ENCODE measurements at places on chromosomes 16 and 17.

DNA sequence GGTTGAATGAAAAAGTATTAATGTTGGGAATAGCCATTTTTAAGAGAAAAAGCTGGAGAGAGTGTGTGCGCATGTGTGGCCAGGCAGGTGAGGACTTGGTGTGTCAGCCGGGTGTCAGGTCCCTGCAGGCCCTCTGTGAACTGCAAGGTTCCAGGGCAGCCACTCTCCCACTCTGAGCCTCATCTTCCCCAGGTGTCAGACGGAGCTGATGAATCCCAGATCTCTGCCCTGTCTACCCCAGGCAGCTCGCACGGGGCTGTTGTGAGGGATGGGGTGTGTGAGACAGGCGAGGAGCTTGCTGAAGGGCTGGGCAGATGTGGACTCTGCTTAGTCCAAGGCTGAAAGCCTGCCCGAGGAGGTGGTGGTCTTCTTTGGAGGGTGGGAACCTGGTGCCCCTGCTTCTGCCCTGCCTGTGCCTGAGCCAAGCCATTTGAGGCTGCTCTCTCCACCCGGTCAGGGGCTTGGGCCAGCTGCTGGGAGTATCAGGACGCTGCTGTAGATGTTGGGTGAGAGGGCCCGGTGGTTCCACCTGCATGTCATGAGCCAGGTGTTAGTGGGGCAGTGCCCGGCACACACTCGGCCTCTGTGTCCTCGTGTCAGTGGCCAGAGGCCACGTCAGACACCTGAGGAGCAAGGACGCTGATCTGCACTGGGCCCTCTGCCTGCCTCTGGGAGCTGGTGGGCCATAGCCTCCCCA, 122.4 kb downstream of the RAB11FIP4 start:
- DNase-seq: no peak

DNA sequence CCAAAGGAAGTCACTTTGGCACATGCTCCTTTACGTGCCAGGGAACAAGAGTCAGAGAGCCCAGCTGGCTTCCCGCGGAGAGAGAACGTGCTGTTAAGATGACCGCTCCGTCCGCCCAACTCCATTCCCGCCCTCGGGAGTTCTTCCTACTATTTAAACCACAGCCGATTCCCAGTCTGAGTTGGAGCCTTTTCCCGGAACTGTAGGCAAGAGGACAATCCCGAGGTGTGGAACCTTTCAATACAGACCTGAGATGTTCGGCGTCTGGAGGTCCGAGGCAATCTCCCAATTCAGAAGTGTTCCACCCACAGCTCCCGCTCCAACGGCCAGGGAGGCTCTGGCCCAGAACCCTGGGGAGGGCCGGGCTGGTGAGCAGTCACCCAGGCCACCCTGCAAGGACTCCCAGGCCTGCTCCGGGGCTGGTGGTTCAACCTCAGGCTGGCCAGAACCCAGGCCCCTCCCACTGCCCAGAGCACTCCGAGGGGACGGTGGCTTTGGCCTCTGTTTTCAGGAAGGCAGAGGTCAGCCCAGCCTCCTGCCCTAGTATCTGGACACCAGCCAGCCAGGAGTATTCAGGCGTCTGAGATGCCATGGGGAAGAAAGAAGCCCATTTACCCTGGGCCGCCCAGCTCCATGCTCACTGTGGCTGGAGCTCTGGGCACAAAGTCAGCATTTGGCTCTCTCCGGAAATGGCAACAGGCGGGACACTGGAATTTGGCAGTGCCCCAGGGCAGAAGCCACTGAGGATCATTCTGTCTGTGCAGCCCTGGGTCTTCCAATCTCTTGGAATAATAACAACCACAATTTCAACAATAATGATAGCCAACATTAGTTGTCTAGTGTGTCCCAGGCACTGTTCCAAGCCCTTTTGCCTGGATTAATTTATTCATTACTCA, 21.4 kb downstream of the EMP2 start:
- DNase-seq: no peak

DNA sequence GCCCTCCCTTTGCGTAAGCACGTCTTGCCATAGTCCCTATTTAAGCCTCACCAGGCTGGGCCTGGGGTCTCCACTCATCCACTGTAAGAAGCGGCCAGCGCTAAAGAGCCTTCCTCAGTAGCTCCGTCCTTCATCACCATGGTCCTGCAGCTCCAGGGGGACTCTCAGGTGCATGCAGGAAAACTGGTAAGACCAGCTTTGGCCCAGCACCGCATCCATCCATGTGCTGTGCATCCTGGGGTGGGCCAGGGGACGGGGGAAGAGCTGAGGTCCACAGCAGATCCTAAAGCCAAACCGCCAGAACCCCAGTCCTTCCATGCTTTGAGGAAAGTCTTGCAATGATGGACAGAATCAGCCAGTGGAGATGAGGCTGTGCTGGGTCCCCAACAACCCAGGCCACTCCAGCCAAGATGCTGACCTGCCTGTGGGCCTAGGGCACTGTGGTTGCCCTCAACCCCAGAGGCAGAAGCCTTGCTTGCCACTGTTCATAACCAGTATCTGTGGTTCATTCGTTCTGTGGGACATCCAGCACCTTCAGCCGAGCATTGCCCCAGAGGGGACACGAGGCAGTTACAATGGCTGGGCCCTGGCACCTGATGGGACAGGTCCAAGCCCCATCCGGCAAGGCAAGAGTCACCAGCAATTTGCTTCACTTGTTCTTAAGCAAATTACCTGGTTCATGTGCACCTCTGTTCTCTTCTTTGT, 44.4 kb downstream of the RBFOX3 start:
- DNase-seq: no peak

DNA sequence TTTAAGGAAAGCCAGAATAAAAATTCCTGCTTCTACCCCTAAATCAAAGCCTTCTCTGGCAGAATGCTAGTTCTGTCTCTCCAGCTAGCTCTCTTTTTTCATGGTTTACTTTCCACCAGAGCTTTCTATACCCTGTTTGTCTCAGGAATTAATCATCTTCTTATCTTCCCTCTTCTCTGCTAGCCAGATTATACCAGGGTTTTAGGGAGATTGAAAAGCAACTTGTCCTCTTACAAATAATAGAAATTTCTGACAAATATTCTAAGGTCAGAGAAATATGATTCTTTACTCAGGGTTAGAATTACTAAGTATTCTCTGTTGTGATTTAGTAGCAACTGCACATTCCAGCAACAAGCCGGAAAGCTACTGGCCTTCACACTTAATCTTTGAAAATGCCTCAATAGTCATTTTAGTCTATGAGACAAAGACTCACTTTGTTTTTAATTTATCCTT, 166.4 kb downstream of the TANC2 start:
- DNase-seq: no peak

DNA sequence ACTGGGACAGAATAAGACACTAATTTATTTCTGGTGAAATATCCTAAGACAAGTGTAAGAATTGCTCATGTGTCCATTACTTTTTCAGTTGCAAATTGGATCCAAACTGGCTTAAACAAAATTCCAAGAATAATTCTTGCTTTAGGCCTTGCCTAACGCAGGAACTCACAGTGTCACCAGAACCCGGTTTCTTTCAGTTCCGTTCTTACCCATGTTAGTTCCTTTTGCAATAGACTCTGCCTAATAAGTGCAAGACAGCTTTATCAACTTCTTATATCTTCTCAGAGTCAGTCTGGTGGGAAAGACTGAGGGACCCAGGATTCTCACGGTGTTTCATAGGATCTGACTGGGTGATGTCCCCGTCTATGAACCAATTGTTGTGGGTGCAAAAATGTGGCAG, 24.7 kb downstream of the GDE1 start:
- DNase-seq: no peak

DNA sequence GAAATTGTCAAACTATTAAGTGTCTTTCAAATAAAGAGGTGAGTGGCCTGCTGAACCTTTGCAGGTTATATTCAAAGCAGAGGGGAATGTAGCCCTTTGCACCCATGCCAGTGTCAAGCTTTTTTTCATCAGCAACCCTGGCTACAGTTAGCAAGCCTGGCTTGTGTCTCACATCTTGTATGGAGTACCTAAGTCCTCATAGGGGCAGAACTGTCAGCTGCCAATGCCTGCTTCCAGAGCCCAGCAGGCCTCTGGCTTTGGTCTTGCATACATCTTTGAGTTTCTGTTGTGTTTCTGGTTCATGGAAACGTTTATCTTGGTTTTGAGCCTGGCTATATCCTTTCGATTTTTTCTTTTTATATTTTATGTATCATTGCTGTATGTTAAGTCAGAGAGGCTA, 26.8 kb downstream of the REXO5 start:
- no peak for DNase-seq
